DMS53 (cell line): ENCODE measurements at places on chromosomes 5 and 9.
A peak's percentile ranks its signal among the peaks of the same experiment; 100 is the strongest.

DNA sequence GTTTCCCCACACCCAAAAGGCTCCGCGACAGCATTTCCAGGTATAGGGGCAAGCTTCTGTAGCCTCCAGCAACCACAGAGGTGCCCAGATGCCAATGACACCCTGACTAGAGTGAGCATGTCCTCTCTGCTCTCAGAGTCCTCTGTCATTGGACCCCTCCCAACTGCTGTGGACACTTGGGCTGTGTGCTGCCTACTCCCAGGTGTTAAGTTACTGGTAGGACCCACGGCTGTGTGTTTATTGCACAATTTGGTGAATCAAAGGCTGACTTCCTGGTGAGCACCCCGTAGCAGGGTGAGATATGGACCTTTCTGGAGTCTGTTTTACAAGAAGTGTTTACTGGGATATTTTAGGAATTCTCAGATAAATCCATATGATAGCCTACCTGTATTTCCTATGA is 36.0 kb downstream of the SH3GL2 start:
- DNase-seq, result peak; percentile 7

DNA sequence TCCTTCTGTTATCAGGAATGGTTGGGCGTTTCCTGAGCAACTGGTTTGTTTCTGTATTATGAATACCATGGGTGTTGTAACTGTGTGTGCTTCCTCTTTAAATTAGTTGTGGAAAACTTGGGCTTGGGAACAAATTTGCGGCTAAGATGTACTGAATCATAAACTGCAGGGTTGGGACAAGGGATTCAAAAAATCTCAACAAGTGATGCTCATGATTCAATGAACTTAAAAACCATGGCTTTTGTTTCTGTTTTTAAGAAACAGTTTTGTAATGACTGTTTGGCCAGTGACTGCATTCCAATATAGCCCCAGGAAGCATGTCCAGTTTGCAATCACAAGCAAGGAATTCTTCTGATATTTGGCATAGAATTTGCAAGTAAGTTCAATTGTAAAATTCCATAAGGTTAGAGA is 657.5 kb upstream of the WWC1 start:
- no peak for DNase-seq

- DNase-seq, result no peak
These were observed 593.9 kb upstream of the GRAMD2B start for GRCh38 chr5:125829349-125829748.

- DNase-seq, result no peak
These were observed 252.2 kb downstream of the ELAVL2 start for GRCh38 chr9:23573800-23574199.

DNA sequence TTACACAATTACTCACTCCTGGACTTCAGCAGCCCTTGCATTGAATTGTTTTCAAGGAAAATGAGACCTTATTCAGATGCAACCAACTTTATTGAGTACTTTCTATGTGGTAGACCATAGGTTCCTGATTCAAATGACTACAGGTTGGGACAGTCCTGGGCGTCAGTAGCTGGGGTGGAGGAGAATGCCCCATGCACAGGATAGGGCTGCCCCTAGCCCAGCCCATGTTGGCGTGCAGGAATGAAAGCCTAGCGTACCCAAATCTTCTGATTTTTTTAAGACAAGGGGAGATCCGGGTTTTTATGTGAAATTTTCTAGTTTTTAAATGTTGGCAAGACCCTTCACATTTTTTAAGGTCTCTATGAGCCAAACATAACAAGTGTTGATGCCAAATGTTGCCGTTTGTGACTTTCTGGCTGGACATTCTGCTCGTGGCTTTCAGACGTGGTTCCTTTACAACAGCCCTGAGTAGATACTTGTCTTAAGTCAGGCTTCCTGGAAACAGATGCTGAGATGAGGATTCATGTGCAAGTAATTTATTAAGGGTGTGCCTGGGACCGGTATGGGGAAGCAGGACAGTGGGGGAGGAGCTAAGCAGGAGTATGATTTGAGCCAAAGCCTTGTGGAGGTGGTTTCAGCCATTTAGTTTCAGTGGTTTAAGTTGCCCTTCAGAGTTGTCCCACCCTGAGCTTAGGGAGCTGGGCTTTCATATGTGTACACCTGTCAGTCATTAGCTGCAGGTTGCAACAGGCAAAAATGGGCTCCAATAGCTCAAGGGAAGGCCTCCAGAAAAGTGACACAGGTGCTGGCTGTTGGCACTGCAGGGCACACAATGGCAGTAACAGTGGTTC is 154.1 kb downstream of the NTRK2 start:
- no peak for DNase-seq

DNA sequence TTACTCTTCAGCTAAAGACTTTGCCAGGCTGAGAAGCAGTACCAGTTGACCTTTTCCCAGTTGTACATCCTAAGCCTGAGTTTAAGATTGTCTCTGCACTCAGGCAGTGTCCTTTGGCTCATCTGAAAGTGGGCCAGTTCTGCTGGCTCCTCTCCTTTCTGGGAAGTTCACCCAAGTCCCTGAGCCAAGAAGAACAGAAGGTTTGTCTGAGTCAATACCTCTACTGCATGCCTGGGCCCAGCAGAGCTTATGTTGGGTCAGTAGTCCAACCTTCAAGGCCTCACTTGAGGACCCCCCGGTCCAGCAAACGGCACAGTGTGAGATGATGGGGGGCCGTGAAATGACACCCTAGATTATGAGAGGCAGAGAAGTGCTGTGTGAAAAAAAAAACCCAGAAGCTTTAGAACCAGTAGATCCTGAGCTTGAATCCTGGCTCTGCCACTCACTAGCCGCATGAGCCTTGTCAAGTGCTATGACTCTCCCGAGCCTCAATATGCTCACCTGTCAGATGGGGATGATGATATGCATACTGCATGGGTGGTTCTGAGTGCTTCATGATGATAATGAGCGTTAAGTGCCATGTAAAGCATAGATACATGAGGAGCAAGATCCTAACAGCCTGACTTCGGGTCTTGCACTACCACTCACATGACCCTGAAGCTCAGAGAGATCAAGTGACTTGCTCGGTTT is 156.0 kb downstream of the MACROH2A1 start:
- no peak for DNase-seq

- no peak for DNase-seq
These were observed 514.7 kb downstream of the DIRAS2 start for GRCh38 chr9:90127923-90128322.

GRCh38 chr9:97866300-97866699 is 13.3 kb downstream of the FOXE1 start:
- no peak for DNase-seq

DNA sequence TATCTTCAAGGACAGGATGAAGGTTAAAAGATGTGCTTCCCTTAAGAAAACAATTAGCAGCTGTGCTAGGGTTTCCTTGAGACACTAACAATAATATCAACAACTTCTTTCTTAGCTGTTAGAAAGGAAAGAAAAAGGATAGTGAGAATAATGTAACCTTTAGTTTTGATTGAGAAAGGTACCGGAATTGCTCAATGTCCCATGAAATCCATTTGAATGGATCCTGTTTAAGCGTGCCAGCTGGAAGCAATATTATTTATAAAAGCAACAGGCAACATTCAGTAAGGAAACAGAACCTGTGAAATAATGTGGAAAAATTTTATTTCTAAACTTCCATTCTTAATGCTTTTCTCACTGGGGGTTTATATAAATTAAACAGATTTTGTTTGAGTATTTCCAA is 120.9 kb downstream of the CCDC192 start:
- no peak for DNase-seq

GRCh38 chr9:20562051-20562450 is 60.2 kb downstream of the MLLT3 start:
- no peak for DNase-seq

- peak; percentile 91 for DNase-seq
These were observed 17.1 kb downstream of the KCTD16 start for GRCh38 chr5:144187699-144188294.

DNA sequence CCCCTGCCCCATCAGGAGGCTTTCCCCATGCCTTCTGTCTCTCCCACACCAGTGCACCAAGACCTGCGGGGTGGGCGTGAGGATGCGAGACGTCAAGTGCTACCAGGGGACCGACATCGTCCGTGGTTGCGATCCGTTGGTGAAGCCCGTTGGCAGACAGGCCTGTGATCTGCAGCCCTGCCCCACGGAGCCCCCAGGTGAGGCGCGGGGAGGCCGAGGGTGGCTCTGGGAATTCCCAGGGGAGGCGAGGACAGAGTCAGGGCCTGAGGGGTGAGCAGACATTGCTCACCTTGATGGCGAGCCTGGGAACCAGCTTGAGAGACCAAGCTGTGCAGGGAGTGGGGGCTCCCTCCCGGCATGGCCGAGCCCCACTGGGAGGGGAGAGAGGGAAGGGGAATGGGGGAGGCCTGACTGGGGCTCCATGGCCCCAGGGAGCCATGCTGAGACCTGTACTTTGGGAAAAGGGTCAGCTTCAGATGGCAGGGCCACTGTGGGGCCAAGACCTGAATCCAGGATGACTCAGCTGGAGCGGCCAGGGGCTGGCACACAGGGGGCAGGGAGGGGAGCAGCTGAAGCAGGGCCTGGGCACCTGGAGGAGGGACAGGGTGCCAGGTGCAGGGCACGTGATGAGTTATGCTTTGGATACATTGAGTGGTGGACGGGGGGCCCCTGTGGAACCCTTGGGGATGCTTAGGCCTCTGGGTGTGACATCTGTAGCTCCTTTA is 35.2 kb downstream of the FAM163B start:
- DNase-seq, result peak; percentile 34

GRCh38 chr5:122295138-122295537 is 16.9 kb upstream of the SNCAIP start:
- DNase-seq, result peak; percentile 74

DNA sequence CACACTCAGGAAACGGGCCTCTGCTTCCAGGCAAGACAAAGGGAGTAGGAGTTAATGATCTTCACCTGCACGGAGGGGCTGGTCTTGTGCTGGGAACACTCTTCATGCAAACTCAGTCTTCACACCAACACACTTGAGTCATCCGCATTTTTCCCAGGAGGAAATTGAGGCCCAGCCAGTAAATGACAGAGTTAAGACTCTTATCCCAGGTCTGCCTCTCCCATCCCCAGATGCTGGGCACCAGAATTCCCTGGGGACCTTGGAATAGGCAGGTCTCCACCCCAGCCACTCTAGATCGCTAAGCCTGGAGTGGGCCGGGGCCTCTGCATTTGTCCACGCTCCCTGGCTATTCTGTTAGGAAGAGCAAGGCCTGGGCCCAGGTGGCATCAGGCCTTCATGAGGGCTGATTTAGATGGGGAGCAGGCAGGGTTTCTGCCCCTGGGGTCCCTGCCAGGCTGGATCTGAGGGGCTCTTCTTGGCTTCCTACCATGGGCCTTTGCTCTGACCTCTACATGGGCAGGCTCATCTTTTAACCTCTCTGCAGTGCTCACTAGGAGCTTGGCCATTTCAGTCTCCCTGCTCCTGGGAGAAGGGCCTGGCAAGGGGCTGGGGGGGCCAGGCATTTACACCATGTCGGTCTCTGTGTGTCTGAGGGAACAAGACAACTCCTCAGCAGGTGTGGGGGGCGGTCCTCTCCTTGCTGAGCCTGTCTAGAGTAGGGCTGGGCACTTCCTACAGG is 77.3 kb downstream of the AMBP start:
- no peak for DNase-seq

GRCh38 chr5:173041881-173042762 is 14.0 kb upstream of the CREBRF start:
- DNase-seq, result no peak

DNA sequence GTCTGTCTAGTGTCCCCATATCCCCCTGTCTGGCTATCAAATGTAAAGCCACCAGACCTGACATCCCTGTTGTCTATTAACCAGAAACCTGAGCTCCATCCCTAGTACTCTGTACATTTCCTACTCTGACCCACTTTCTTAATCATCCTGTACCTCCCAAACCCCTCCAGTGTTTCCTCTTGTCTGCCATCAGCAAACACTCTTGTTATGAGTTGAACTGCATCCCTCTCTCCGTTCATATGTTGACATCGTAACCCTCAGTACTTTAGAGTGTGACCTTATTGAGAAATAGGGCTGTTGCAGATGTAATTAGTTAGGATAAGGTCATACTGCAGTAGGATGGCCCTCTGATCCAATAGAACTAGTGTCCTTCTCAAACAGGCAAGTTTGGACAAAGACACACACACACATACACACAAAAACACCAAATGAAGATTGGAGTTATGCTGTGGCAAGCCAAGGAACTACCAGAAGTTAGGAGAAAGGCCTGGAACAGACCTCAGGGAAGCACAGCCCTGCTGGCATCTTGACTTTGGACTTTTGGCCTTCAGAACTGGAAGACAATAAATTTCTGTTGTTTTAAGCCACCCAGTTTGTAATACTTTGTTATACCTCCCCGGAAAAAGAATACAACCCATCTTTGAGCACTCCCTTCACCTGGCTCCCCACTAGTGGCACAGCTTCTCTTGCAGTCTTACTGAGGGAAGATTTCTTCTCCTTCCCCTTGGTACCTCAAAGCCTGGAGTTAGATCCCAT is 180.0 kb upstream of the PTGER4 start:
- DNase-seq, result no peak

DNA sequence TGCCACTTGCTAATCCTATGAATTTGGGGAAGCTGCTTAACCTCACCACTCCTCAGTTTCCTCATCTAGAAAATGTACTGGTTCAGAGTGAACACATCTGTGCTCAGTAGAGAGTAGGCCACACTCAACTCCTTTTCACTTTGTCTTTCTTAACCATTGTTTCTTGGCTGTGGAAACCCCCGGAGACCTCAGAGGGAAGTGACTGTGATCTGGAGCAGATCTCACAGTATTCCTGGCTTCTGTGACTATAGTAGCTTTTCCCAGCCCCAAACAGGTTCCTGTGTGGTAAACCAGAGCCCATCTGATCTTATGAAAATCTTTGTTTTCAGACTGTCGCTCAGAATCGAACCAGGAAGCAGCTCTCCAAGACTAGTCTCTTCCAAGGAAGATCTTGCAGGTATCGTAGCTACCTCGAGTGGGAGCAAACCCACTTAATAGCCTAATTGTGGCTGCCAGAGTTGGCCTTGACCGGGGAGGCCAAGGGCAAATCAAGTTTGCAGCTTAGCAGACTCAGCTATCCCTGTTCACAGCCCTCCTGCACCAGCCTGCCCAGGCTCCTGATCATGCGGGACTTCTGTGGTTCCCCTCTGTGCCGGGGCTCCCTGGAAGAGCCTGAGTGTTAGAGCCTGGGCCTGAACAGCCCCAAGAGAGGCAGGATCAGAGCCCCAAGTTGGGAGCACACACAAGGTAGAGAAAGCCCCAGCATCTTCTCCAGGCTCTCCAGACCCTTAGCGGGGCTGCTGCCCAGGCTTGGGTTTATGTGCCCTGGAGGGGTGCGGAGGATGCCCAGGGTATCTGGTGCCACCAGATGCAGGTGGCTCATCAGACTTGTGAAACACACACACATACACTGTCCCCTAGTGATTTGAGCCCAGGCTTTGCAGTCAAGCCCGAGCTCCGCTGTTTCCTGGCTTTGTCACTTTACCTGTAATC is 52.2 kb upstream of the ANGPTL2 start:
- no peak for DNase-seq

- DNase-seq, result no peak
These were observed 290.0 kb downstream of the ARHGAP26 start for GRCh38 chr5:143059976-143060765.

DNA sequence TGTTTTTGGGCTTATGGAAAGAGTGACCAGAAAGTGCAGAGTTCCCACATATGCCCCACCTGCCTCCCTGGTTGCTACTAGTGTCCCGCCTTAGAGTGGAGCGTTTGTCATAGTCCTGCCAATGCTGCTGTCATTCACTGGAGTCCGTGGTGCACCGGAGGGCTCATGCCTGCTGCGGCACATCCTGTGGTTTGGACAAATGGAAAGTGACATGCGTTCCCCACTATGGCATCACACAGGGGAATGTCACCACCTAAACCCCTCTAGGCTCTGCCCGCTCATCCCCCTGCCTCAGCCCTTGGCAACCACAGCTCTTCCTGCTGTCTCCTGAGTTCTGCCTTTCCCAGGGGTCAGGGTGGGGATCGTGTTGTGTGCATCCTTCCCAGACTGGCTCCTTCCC is 29.2 kb downstream of the IRX4 start:
- no peak for DNase-seq

- peak; percentile 64 for DNase-seq
These were observed 69.9 kb downstream of the MAMDC2 start for GRCh38 chr9:70113403-70114022.
